ENCODE measurements at places on chromosomes 16 and 17. TPM values are rescaled to one million over a fixed set of nuclear protein-coding genes. Genes with fewer than 3 reads are reported as not detected.

GRCh38 chr17:27939474-27940465, 46.6 kb upstream of the LYRM9 start:
- H3K4me1 ChIP-seq: no peaks in the 10 kb centered on the region
- no peak overlapping the region for H3K27ac ChIP-seq
- H3K27me3 ChIP-seq: no peaks in the 10 kb centered on the region

DNA sequence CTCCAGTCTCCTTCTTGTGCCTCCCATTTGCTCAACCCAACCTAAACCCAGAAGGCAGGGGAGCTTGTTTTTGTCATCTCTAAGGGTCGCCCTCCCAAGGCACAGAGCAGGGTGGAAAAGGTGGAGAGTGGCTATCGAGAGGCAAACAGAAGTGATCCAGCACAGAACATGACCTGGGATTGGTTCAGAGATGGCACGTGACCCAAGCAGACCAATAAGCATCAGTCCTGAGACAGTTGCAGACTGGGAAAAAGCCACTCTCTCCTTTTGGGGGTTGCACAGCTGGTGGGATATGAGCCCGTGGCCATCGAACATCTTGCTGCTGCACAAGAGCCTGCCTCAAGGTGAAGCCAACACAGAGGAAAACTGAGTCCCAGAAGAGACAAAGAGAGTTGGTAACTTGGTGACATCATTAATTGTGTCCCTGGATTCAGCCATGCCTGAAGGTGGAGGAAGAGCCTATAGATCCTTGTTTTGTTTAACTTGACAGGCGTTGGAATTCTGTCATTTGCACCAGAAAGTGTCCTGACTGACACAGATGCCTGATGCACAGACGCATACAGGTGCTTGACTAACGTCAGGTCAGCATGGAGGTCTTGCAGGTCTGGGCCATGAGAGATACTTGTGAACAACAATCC, 28.2 kb upstream of the CSNK2A2 start:
- H3K27ac ChIP-seq: no peak overlapping the region
- no peaks in the 10 kb centered on the region for H3K36me3 ChIP-seq

GRCh38 chr17:41800601-41801373, 11.0 kb downstream of the P3H4 start:
- H3K4me3 ChIP-seq: no peak overlapping the region
- no peaks in the 10 kb centered on the region for H3K27me3 ChIP-seq
- H3K4me1 ChIP-seq: peaks cover 9% of the 10 kb centered on the region
- no peaks in the 10 kb centered on the region for H3K36me3 ChIP-seq
- no peak overlapping the region for H3K27ac ChIP-seq

GRCh38 chr16:2911638-2912329, at the start of gene FLYWCH1:
Gene FLYWCH1 (plus strand): TSS chr16:2911931. CDS start chr16:2929686, 17,755 bp downstream.
- H3K4me3 ChIP-seq: peak within 1 kb of the TSS; percentile 82
- H3K4me1 ChIP-seq: peaks cover 7% of the 10 kb centered on the region
- peak; percentile 98 for DNase-seq
- no peaks in the 10 kb centered on the region for H3K27me3 ChIP-seq
- peaks cover 28% of the 10 kb centered on the region for H3K36me3 ChIP-seq

- H3K27me3 ChIP-seq: no peaks in the 10 kb centered on the region
- peak overlapping the region; percentile 82 for H3K27ac ChIP-seq
Observed at GRCh38 chr17:74443516-74444296, 11.8 kb downstream of the GPRC5C start.

DNA sequence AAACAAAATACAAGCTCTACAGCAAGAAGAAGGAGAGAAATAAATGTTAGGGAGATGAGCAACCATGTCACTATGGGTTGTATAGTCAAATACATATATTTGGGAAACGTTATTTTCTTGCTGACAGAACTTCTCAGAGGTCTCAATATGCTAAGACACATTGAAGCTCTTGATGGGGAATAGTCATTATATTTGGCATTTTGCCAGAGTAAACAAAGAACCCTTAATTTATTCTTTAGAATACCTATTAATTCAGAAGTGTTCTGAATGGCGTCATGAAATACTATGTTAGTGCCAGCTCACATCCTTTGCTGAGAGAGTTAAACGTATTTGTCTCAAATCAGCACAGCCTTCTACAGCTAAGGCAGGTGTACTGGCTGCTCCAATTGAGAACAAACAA, 458.9 kb downstream of the CDH13 start:
- no peak overlapping the region for H3K27ac ChIP-seq
- no peak for DNase-seq
- H3K4me1 ChIP-seq: no peaks in the 10 kb centered on the region

- no peak overlapping the region for H3K4me3 ChIP-seq
- H3K36me3 ChIP-seq: no peaks in the 10 kb centered on the region
- no peaks in the 10 kb centered on the region for H3K27me3 ChIP-seq
- no peaks in the 10 kb centered on the region for H3K4me1 ChIP-seq
- no peak overlapping the region for H3K27ac ChIP-seq
- no peak for DNase-seq
Observed at GRCh38 chr17:81250286-81251093, 11.4 kb downstream of the NDUFAF8 start.

DNA sequence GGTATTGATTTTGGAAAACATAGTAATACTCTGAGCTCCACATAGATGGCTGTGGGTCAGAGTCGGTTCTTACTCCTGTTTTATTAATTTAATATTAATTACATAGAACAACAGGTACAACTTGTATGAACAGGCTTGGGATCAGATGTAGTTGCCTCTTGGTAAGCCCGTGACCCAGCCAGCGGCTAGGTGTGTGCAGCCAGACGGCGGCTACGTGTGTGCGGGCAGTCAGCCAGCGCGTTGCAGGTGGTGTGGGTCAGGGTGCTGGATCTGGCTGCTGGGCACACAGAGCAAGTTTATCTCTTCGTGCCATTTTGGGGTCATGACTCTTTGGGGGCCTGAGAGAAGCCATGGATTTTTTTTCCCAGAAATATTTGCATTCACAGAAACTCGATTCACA, 30.3 kb downstream of the DBNDD1 start:
- no peak for DNase-seq
- H3K4me1 ChIP-seq: no peaks in the 10 kb centered on the region
- H3K27me3 ChIP-seq: no peaks in the 10 kb centered on the region

- H3K27me3 ChIP-seq: no peaks in the 10 kb centered on the region
- DNase-seq: no peak
- no peaks in the 10 kb centered on the region for H3K36me3 ChIP-seq
- peaks cover 7% of the 10 kb centered on the region for H3K4me1 ChIP-seq
Observed at GRCh38 chr16:14071576-14072271, 605 bp downstream of the MRTFB start.

- H3K27me3 ChIP-seq: no peaks in the 10 kb centered on the region
- H3K4me1 ChIP-seq: no peaks in the 10 kb centered on the region
- H3K36me3 ChIP-seq: no peaks in the 10 kb centered on the region
Observed at GRCh38 chr17:53133876-53134275, 688.9 kb upstream of the KIF2B start.

DNA sequence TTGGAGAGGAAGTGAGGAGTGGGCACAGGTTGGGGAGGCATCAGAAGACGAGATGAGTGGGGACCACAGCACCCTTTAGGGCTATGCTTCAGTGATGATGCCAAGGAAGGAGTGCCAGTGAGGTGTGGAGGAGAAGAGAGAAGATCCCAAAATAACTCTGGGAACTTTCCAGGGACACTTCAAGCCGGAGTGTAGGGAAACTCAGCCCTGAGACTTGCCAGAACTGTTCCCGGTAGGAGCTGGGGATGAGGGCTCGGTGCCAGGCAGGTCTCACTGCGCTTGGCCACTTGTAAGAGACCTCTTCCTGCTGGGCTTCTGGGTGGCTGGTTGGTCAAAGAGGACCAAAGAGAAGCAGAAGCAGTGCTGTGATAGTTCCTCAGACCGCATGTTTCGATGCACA, 63.6 kb downstream of the SHISA6 start:
- no peaks in the 10 kb centered on the region for H3K36me3 ChIP-seq
- no peak for DNase-seq
- H3K27me3 ChIP-seq: peaks cover 2% of the 10 kb centered on the region
- H3K4me3 ChIP-seq: no peak overlapping the region
- H3K27ac ChIP-seq: no peak overlapping the region

DNA sequence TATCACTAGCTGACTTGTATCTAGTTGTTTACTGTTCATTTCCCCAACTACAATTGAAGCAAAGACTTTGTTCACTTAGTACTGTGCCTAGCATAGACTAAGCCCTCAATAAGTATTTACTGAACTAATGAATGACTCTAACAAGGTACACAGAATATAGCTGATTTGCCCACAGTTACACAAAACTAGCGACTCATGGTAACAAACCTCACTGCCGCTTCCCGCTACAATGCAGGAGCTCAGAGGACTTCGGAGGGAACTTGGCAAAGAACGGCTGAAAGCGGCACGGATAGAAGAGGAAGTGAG, 524 bp downstream of the EFTUD2 start:
- peak overlapping the region; percentile 93 for H3K4me3 ChIP-seq
- no peaks in the 10 kb centered on the region for H3K27me3 ChIP-seq
- peak overlapping the region; percentile 99 for H3K27ac ChIP-seq
- H3K36me3 ChIP-seq: peaks cover 8% of the 10 kb centered on the region
- H3K4me1 ChIP-seq: peaks cover 24% of the 10 kb centered on the region
- DNase-seq: peak; percentile 41

DNA sequence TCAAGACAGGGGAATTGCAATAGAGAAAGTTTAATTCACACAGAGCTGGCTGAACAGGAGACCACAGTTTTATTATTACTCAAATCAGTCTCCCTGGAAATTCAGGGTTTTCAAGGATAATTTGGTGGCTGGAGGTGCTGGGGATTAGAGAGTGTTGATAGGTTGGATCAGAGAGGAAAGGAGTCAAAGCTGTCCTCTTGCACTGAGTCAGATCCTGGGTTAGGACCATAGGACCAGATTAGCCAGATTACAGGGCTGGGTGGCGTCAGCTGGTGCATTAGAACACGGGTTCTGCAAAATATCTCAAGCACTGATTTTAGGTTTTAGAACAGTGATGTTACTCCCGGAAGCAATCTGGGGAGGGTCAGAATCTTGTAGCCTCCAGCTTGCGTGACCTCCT, 1.8 kb upstream of the NSMCE1 start:
- no peak overlapping the region for H3K4me3 ChIP-seq
- H3K36me3 ChIP-seq: no peaks in the 10 kb centered on the region
- H3K4me1 ChIP-seq: peaks cover 5% of the 10 kb centered on the region
- DNase-seq: peak; percentile 9

DNA sequence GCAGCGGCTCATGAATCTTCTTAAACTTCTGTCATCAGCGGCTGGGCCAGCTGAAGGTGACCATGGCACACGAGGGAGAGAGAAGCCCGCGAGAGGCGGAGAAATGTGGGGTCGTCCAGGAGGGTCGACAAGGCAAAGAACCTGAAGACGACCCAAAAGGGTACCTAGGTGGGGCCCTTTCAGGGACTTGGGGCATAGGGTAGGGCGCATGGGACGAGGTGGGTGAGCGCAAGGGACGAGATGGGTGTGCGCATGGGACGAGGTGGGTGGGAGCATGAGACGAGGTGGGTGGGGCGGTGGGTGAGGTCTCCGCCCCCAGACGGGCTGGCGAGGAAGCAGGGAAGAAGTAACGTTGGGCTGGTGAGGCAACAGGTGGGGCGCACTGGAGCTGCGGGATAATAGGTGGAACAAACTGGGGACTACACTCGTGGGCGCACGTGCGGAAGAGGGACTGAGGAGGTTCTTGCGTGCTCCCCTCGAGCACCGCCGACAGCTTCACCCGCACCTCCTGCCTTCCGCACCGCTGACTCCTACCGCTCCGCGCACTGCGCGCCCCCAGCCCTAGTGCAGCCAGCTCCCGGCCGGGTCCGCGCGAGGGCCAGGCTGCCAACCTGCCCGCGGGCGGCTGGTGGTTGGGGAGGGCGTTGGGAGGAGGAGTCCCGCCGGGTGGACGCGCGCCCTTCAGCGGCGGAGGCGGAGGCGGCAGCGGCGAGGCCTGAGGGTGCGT, 23.2 kb upstream of the CRYM start:
- H3K4me1 ChIP-seq: no peaks in the 10 kb centered on the region
- peak overlapping the region; percentile 82 for H3K27ac ChIP-seq
- no peaks in the 10 kb centered on the region for H3K36me3 ChIP-seq
- DNase-seq: peak; percentile 64
- peaks cover 10% of the 10 kb centered on the region for H3K27me3 ChIP-seq

- H3K27ac ChIP-seq: peak overlapping the region; percentile 93
- no peaks in the 10 kb centered on the region for H3K36me3 ChIP-seq
- no peaks in the 10 kb centered on the region for H3K27me3 ChIP-seq
- DNase-seq: peak; percentile 74
- peaks cover 31% of the 10 kb centered on the region for H3K4me1 ChIP-seq
- no peak overlapping the region for H3K4me3 ChIP-seq
Observed at GRCh38 chr16:83952587-83952939, 477 bp upstream of the OSGIN1 start.

- peak overlapping the region; percentile 26 for H3K4me3 ChIP-seq
- H3K27ac ChIP-seq: peak overlapping the region; percentile 95
- H3K27me3 ChIP-seq: no peaks in the 10 kb centered on the region
- peaks cover 23% of the 10 kb centered on the region for H3K4me1 ChIP-seq
- peaks cover 36% of the 10 kb centered on the region for H3K36me3 ChIP-seq
Observed at GRCh38 chr16:1781254-1781653, 1.1 kb downstream of the SPSB3 start.

- H3K36me3 ChIP-seq: no peaks in the 10 kb centered on the region
- peak overlapping the region; percentile 66 for H3K27ac ChIP-seq
- no peaks in the 10 kb centered on the region for H3K4me1 ChIP-seq
- H3K4me3 ChIP-seq: no peak overlapping the region
- no peaks in the 10 kb centered on the region for H3K27me3 ChIP-seq
Observed at GRCh38 chr17:15273141-15273793, 8.1 kb upstream of the PMP22 start.

- no peak for DNase-seq
- no peak overlapping the region for H3K4me3 ChIP-seq
- H3K36me3 ChIP-seq: no peaks in the 10 kb centered on the region
- no peaks in the 10 kb centered on the region for H3K4me1 ChIP-seq
Observed at GRCh38 chr16:87515475-87516330, 22.9 kb upstream of the ZCCHC14 start.

DNA sequence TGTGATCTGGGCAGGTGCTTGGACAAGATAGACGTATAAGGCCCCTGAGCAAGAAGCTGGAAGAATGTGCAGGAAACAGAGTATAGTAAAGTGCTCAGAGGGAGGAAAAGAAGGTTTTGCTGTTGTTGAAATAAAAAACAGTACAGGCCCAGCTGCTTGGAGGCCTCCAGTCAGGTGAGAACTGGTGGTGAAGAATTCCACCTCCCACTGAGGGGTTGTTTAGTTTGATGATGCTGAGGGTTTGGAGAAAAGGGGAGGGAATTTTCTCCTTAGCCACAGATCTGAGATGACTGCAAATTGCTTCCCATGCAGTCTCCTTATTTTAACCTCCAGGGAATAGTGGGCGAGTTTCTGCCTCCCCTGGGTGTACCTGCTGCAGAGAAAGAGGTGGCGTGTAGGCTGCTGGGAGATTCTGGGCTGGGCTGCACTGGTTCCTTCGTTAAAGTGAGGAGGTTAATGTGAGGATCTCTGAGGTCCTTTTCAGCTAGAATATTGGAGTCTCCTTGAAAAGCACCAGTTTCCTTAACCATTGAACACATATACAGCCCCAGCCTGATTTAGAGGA, 25.8 kb downstream of the SMPD3 start:
- no peaks in the 10 kb centered on the region for H3K36me3 ChIP-seq
- no peak for DNase-seq
- H3K4me3 ChIP-seq: no peak overlapping the region

Gene ACSF2
- polyA plus RNA-seq: 306 TPM

Gene CTCF
- polyA plus RNA-seq: 18.4 TPM

Gene ATP2A1
- 1.1 TPM for polyA plus RNA-seq

Gene STX1B
- polyA plus RNA-seq: 5.3 TPM

Gene TMC5
- 0.20 TPM for polyA plus RNA-seq

Gene MPRIP
- polyA plus RNA-seq: 231 TPM

Gene VMO1
- polyA plus RNA-seq: not detected

Gene TRAPPC1
- polyA plus RNA-seq: 131 TPM

Gene AP1G1
- 83.3 TPM for polyA plus RNA-seq

Gene ADGRG1
- 14.7 TPM for polyA plus RNA-seq

Gene YBX2
- 1.4 TPM for polyA plus RNA-seq

Gene LHX1
- polyA plus RNA-seq: not detected

Gene RAB37
- polyA plus RNA-seq: 2.0 TPM

Gene CACNG5
- polyA plus RNA-seq: not detected

Gene MRPS23
- 10.8 TPM for polyA plus RNA-seq

Data from adrenal gland (tissue), 19 donors.